ENCODE measurements at places on chromosomes 2 and 18.
A peak's percentile ranks its signal among the peaks of the same experiment; 100 is the strongest.

GRCh38 chr2:109203246-109204011 is 74.4 kb downstream of the SH3RF3 start:
- DNase-seq, result no peak

GRCh38 chr18:47404845-47405244 is 153.4 kb upstream of the SKOR2 start:
- no peak for DNase-seq

GRCh38 chr2:4404363-4404762 is 701.0 kb downstream of the DCDC2C start:
- no peak for DNase-seq

GRCh38 chr2:222861411-222862105 is 722 bp downstream of the ACSL3 start:
- DNase-seq, result no peak

DNA sequence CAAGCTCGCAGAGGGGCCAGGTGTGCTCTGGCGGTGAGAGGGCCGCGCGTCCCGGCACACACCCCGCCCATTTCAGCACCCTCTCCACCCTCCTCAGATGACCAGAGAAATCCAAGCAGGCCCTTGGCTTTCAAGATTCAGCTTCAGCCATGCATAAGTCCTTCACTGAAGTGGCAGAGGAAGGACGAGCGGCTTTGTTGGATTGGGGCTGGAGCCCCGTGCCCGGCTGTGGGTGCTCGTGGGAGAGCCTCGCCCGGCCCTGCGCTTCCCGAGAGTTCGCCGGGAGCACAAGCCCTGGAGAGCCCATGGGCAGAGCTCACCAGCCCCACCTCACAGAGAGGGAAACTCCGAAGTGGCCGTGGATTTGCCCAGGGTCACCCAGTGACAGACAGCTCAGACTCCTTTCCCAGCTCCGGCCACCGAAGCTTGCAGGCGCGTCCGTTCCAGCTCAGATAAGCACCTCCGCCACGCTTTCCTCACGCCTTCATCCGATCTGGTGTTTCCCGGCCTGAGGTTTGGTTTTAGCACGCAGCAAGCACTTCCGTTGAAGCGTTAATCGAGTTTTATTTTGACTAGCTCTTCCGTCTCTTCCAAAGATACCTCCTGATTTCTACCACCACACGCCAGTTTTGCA is 45.6 kb upstream of the MTCL1 start:
- no peak for DNase-seq

DNA sequence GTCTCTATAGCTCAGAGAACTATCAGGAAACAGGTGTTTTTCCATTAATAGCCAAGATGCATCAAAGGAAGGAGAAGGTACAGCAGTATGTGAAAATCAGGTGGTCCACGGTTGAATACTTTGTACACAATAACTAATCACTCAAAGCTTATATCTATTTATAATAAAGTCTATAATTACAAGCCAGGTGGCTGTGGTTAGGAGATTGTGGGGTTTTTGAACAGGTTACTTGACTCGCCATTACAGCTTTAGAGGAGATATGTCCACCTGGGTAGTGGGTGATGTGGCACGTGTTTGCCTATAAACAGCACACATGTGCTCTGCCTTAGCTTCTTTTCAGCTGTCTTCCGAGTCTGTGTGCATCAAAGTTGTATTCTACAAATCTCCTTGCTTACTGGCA is 892.2 kb upstream of the ZEB2 start:
- DNase-seq, result no peak

DNA sequence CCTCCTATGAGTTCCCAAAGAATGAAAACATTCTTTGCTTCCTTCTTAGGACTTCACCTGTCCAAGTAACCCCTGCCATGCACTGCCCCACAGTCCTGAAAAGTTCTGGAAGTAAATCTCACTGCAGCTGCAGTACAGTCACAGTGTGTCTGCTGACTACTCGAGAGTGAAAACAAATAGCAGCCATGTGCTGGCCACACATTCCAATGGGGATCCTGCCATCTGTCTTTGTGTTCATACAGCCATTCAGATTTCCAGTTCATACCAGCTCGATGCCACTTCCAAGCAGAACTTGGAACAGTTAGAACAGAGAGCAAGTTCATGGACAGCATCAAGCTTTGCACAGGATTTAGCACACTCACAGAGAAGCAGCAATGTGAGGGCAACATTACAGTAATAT is 629.9 kb upstream of the ACVR2A start:
- DNase-seq, result no peak

- DNase-seq, result no peak
Observed at GRCh38 chr2:125707611-125708010, 948.3 kb upstream of the GYPC start.

- no peak for DNase-seq
Observed at GRCh38 chr2:69213201-69213600, 173.8 kb downstream of the GFPT1 start.

- DNase-seq, result no peak
Observed at GRCh38 chr2:33358878-33359277, 117.6 kb upstream of the RASGRP3 start.

DNA sequence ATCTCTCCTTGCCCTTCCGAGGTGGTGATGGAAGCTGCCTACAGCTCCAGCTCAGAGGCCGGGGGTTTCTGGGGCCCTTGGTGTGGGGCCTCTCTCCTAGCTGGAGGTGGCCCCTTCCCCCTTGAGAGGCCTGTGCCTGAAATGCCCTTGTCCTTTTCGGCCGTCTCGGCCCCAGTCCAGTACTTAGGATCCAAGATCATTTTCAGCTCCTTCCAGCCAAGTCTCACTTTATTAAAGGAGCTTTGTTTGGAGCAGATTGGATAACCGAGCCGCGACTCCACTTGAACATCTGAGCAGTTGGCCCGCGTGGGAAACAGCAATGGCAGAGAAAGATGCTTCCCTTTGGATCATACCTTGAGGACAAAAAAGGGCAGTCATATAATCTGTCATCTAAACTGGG is 125.0 kb downstream of the NEDD4L start:
- DNase-seq, result no peak

GRCh38 chr2:240981280-240981679 is 17.1 kb upstream of the SNED1 start:
- DNase-seq, result no peak

DNA sequence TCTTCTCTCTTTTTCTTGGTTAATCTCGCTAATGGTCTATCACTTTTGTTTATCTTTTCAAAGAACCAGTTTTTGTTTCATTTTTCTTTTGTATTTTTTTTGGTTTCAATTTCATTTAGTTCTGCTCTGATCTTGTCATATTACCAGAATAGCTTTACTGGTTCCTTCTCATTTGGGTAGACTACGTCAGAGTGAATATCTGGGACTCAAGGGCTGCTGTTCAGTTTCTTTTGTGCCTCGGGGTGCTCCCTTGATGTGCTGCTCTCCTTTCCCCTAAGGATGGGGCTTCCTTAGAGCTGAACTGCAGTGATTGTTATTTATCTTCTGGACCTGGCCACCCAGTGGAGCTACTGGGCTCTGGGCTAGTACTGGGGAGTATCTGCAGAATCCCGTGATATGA is 29.4 kb upstream of the IL1RN start:
- DNase-seq, result no peak

GRCh38 chr2:135829378-135830135 is 7.4 kb downstream of the LCT start:
- DNase-seq, result peak; percentile 49

DNA sequence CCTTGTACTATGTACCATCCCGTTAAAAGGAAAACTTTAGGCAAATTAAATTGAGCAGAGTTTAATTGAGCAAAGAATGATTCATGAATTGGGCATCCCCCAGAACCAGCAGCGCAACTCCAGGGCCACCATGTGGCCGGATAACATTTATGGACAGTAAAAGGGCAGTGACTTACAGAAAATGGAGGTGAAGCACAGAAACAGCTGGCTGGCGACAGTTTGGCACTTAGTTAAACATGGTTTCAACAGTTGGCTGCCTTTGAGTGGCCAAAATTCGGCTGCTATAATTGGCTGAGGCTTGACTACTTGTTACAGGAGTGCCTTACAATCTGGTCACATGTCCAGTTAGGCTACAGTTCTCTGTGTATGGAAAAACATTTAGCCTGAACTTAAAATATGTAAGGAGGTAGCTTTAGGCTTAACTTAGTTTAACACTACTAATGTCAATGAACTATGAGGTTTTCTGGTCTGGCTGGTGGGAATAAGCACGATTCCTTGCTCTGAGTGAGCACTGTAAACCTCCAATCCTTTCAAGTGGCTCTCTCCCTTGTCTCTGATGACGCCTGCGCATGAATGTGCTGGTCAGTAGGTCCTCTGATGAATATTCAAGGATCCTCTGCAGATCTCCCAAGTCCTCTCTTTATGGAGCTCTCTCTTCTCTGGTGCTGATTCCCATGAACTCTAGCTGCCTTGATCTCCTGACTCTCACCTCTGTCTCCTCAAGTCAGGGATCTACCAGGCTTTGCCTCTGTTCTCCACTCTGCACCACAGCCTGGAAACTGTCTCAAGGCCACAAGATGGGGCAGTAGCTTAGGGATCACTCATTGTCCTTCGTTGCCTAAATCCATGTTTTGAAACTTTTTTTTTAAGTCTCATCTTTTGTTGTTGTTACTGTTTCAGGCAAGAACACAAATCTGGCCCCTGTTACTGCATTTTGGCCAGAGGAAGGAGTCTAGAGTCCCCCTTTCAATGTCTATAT is 24.4 kb upstream of the RAB31 start:
- no peak for DNase-seq

DNA sequence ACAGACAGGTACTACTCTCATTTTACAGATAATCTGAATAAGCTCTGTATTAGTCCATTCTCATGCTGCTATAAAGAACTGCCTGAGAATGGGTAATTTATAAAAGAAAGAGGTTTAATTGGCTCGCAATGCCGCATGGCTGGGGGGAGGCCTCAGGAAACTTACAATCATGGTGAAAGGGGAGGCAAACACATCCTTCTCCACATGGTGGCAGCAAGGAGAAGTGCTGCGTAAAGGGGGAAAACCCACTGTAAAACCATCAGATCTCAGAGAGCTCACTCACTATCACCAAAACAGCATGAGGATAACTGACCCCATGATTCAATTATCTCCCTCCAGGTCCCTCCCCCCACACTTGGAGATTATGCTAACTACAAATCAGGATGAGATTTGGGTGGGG is 254.4 kb downstream of the KCNE4 start:
- no peak for DNase-seq

- DNase-seq, result no peak
Observed at GRCh38 chr18:11859903-11860407, 8.7 kb downstream of the CHMP1B start.

DNA sequence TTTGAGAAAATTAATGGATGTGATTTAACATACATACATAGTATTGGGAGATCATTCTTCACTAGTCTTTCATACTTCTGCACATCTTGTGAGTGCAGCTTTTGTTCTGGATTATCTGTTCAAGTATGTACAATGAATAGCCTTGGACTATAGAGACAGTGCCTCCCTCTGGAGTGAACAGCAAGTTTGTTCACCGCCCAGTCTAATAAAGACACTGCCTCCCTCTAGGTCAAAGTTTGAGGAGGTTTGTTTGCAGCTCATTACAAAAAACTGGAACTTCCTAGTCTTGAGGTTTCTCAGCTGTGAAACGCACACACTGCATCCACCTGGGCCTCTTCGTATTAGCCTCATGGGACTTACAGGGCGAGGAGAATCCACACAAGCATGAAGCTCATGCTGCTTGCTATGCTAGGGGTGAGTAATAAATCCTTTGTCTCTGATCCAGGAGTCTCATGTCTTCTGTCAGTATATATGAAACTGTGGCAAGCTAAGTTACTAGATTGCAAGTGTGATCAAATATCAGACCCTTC is 26.0 kb upstream of the LAPTM4A start:
- no peak for DNase-seq

GRCh38 chr18:361941-362310 is 94.1 kb upstream of the THOC1 start:
- DNase-seq, result no peak

DNA sequence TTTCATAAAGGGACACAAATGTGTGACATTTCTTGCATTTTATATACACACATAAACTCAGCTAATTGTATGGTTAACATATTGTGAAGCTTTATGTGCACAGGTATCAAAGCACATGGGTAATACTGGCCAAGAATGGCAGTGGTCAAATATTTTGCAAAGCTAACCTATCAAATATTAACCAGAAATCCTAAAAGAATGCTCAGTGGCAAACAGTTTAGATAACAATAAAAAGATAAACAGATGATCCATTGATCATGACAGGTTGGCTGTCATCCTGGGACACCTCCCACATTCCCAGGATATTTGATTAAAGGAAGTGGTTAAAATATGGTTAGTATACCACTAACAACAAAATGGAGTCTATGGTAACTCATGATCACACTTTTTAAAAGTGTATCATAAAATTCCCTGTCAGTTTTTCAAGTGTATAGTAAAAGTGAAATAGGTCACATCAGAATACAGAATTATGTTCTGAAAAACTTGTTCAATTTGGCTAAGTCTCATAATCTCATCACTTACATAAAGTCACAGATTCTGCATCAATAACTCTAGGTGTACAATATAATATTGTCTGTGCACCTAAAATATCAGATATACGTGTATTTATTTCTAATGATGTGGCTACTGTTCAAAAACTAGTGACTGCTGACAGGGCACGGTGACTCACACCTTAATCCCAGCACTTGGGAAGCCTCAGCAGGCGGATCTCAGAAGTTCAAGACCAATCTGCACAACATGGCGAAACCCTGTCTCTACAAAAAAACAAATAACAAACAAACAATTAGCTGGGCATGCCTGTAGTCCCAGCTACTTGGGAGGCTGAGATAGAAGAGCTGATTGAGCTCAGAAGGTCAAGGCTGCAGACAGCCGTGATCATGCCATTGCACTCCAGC is 48.9 kb downstream of the CDH2 start:
- no peak for DNase-seq

GRCh38 chr2:72270556-72271275 is 123.1 kb upstream of the CYP26B1 start:
- DNase-seq, result no peak

DNA sequence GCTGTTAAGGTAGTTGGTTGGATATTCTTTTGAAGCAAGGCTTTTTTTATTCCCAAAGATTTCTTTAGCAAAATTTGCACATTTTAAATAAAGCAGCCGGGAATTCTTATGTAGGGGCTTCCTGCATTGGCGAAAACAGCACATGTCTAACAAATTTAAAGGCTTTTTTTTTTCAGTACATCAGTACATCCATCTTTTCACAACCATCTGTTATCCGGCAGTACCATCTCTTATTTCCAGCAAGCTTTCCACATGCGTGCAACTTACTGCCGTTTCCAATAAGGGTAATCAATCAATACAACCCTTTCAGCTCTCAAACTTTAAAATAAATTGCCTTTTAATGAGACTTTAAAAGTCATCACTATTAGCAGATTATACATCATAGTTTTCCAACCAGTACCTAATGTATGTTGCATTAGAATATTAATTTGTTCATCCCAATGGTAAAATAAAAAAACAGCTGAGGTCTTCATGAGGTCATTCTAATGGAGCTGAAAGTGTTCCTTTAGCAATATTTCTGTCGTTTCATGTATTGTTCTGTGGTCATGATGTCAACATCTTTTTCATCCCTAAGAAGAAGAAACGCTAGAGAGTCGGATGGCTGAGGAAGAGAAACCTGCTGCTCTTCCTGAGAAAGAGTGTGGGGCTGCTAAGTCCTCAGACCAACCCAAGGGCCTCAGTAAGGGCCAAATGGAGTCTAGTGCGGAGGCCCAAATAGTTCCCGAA is 81.4 kb upstream of the UNC80 start:
- DNase-seq, result no peak

GRCh38 chr2:85175369-85176299 is 42.4 kb downstream of the TCF7L1 start:
- DNase-seq, result no peak
